NCI-H345 (cell line): ENCODE measurements at places on chromosomes 5 and 9.

DNA sequence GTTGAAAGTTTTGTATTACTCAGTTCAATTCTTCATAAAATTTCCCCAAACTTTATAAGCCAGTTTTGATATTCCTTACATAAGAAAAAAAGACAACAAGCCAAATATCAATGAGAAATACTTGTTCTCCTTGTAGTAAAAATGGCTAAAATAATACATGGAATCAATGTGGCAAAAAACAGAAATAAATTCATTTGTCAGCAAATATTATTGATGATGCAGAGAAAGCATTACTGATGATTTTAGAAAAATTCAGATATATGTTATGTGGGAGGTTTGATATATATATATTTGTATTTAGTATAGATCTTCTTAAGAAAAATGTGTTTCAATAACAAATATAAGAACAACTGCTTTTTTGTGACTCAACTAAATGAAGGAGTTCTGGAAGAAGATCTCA is 127.0 kb upstream of the PUM3 start:
- no peak for DNase-seq

DNA sequence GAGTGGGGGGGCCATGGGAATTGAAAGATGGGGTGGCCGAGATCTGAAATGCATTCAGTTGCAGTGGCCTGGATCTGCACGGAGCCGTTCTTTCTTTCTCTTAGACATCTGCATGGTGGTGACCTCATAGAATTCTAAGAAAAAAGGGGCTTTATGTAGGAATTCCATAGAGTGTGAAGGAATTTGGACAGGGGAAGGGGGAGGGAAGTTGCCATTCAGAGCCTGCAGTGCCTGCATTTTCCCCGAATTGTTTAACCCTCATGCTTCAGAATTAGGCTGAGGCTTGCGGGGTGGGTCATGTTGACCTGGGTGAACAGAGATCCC is 4.9 kb downstream of the NEK6 start:
- DNase-seq = no peak

- no peak for DNase-seq
These were observed 2.8 kb downstream of the PRR7 start for GRCh38 chr5:177449140-177450061.

- DNase-seq = no peak
These were observed 60.4 kb upstream of the CTSL start for GRCh38 chr9:87665505-87665904.

- DNase-seq = no peak
These were observed 64.5 kb downstream of the C9orf152 start for GRCh38 chr9:110143485-110143884.

GRCh38 chr5:120122703-120123102 is 341.4 kb upstream of the PRR16 start:
- DNase-seq = no peak

- DNase-seq = no peak
These were observed 52.1 kb upstream of the EXOC3 start for GRCh38 chr5:390623-391491.

- no peak for DNase-seq
These were observed 255.2 kb downstream of the AOPEP start for GRCh38 chr9:94981723-94982090.

GRCh38 chr5:38793099-38793498 is 52.7 kb upstream of the OSMR start:
- peak; percentile 79 for DNase-seq

DNA sequence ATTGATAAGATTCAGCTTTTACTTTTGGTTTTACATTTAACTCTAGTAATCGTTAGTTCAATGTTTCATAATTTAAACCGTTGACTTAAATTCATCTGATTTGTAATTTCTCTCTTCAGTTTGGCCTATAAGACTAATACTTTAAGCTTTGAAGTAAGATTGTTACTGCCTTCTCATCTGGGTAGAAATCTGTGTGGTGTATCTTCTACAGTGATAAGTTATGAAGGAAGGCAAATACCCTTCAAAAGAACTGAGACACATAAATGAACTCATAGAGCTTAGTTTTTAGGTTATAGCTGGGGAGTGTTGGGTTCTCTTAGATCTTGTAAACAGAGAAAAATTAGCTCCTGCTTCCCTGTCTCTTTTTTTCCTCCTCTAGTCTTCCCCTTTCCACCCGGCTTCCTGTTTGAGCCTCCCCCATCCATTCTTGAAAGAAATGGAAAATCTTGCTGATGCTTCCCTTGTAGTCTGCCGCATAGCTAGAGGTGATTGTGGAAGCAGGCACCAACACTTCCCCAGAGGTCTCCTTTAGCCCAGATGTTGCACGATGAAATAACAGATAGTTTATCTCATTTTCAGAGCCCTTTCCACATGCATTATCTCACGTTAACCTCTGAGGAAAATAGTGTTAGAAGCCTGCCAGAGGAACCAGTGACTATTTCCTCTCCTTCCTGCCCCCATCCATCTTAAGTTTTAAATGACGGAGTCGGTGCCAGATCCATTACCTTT is 2.0 kb upstream of the F2RL2 start:
- DNase-seq = no peak

- DNase-seq = peak; percentile 3
These were observed 17.1 kb downstream of the ENG start for GRCh38 chr9:127837346-127837745.

DNA sequence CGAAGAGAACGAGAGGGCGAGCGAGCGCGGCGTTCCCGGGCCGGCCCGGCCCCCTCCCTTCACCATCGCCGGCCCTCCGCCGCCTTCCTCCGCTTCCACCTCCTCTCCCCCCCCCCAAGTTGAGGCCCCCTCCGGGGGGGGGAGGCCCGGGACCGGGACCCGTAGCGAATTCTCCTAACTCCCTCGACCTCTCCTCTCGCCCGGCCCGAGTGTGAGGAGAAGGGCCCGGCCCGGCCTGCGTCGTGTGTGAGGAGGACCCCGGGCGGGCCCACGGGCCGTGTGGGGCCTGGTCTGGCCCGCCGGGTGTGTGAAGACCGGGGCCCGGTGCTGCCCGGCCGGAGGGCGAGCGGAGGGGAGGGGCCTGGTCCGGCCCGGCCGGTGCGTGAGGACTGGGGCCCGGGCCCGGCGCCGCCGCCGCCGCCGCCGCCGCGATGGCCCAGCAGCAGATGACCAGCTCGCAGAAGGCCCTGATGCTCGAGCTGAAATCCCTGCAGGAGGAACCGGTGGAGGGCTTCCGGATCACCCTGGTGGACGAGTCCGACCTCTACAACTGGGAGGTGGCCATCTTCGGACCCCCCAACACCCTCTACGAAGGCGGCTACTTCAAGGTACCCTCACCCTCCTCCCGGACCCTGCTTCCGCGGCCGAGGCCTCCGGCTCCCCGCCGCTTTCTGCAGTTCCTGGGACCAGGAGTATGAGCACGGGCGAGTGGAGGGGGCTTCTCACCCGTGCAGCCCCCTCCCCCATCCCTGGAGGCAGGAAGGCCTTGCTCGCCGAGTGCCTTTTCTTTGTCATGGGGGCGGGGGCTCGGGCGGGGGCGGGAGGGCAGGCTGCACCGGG is 587 bp downstream of the UBE2R2 start:
- DNase-seq = peak; percentile 48

DNA sequence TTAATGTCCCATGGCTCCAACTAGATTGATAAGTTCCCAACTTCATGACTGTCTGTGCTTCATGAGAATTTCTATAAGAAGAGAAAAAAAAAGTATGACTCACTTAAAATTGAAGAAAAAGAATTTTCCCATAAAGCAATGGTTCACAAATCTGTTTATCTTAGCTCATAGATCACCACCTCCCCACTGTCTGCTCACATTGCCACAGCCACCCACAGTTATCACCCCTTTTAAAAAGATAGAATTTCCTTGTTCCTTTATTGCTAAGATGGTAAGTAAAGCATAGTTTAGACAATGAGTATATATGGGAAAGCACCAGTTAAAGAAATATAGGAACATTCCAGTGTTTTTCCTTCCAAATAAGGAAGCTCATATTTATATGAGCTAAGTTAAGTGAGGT is 67.1 kb downstream of the ALDH7A1 start:
- no peak for DNase-seq

DNA sequence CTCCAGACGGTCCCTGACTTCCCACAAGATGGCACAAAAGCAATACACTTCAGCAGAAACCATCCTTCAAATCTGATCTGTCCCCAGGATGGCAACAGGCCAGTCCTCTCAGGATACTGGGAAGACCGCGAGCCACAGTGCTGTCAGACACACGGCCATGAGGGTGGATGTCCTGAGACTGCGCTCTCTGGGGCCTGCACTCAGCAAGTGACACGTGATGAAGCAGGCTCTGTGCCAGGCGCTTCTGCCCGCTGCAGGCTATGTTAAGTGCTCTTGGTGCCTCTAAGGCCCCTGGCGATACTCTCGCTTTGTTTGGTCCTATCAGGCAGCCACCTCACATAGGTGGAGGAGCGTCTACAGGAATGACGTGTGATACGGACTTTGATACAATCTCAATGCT is 7.1 kb downstream of the BRD9 start:
- no peak for DNase-seq

DNA sequence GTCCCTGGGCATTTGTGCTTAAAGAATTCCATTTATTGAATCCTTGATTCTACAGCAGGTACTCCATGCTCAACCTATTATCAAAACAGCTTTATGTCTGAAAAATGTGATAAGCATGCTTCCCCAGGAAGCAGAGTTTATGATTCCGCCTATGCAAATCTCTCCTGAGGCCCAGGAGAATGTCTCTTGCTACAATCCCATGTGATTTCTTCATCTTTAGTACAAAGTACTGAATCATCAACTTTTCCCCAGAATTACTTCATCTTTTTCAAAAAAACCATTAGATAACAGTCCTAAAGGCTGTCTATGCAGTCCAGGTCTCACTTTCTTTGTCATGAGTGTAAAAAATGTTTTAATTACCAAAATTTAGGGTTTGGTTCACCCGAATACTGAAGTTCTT is 130.2 kb upstream of the ADAMTSL1 start:
- no peak for DNase-seq

GRCh38 chr9:13444245-13445102 is 165.0 kb upstream of the MPDZ start:
- DNase-seq = no peak

DNA sequence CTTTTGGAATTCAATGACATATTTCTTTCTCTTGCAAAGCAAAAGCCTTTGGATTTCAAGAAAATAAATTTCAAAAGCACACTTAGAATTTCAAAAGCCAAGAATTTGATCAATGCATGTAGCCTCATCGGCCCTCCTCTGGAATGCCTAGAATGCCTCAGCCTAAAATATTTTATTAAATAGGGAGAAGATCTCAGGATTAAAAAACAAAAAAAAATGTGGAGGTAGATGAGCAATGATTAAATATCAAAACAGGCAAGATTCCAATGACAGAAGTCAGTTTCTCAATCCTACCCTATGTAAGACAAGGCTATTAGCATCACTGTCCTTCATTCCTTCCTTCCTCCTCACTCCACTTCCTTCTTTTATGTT is 169.0 kb downstream of the CDH6 start:
- DNase-seq = no peak

- no peak for DNase-seq
These were observed 5.0 kb upstream of the IRX4 start for GRCh38 chr5:1887588-1888360.

DNA sequence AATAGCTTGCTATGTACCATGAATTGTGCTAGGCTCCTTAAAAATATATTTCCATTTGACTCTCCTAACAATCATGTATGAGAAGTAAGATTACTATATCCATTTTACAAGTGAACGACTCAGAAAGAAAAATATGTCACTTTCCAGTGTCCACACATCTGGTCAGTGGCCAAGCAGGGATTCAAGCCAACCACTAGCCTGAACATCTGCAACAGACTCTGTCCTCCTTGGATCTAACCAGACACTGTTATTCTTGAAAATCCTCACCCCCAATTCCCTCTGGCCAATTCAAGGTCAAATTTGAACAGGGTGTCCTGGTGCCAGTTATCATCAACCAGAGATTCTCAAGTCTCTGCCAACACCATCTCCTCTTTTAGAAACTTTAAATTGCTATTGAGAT is 344.1 kb upstream of the WWC1 start:
- no peak for DNase-seq

- DNase-seq = no peak
These were observed 17.0 kb downstream of the IRX1 start for GRCh38 chr5:3612591-3613042.

GRCh38 chr5:175738602-175739133 is 80.8 kb downstream of the HRH2 start:
- no peak for DNase-seq

DNA sequence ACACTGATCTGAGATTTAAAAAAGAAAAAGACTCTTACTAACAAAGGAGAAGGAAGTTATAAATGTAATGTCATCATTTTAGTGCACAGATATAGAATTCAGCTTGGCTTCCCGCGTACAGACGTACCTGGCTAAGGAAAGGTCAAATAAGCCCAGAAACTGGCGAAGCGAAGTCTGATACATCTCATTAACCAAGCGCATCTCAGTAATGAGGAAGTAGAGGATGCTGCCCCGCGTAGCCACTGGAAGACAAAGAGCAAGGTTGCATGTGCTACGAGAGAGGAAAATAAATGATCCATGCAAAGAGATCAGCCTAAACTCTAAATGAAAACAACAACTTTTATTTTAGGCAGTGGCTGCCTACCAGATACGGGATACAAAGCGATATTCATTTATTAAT is 208.8 kb downstream of the DNAH5 start:
- DNase-seq = no peak

DNA sequence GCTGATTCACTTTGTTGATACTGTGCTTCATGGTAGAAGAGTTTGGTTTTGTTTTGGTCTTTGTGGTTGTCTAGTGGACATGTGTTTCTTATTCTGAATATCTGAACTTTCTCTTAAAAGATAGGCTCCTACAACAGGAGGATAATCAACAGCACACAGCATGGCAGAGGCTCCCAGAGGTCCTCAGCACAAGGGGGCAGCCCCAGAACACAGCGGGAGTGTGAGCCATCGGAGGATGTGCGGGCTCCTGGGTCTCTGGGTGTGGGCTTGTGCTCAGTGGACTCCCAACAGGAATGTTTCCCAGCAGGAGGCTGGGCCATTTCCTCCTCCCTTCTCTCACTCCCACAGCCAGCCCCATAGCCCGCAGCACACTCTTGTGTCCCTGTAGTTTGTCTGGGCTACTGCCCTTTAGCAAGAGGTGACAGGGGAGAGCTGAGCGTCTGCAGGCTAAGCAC is 164.3 kb upstream of the OTULINL start:
- no peak for DNase-seq

DNA sequence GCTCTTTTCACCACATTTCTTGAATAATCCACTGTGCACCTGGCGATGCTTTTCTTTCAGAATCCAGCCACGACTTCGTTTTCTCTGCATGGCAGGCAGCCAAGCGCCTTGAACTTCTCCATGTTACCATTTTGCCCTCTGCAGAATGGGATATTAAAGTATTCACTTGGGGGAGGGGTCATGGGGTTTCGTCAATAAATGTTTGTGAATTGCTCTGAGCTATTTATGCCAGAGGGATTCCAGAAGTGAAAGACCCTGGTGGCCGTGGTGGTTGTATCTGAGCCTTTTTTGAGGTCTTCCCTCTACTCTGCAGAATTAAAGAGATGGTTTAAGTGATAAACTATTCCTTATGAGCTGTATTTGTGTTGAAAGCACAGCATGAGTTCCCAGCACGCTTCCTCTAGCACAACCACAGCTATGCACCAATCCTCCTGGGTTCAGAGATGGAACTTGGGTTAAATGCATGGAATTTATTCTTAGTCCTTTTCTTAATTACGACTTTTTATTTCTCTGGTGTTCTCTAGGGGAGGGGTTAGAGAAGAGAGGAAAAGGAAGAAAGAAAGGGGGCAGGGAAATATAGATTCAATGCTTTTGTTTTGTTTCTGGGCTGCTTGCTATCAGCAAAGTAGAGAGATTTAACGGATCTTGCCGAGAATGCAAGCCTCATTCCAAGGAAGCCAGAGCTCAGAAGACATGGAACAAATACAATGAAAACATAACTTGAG is 478.2 kb upstream of the TNC start:
- no peak for DNase-seq
